Activated CD4-positive, alpha-beta T cell treated with anti-CD3 and anti-CD28 coated beads, Interleukin-2, amount 50 U/mL, for 1 hour (primary cell): ENCODE measurements at places on chromosomes 5 and 9.

- DNase-seq = no peak
Measured at GRCh38 chr5:97363577-97363976, 180.5 kb upstream of the RIOK2 start.

GRCh38 chr9:107569174-107569573, 79.6 kb upstream of the KLF4 start:
- no peak for DNase-seq

GRCh38 chr5:76074487-76075065, 8.6 kb upstream of the SV2C start:
- DNase-seq = peak; percentile 11

GRCh38 chr5:9392625-9393024, 153.2 kb downstream of the SEMA5A start:
- no peak for DNase-seq

- no peak for DNase-seq
Measured at GRCh38 chr5:15669826-15670225, 169.8 kb downstream of the FBXL7 start.

- DNase-seq = no peak
Measured at GRCh38 chr9:86279839-86280238, 2.5 kb downstream of the ISCA1 start.

GRCh38 chr5:62308439-62308838, 2.4 kb downstream of the KIF2A start:
- DNase-seq = no peak

GRCh38 chr5:71948206-71948605, 159.1 kb upstream of the MAP1B start:
- no peak for DNase-seq

DNA sequence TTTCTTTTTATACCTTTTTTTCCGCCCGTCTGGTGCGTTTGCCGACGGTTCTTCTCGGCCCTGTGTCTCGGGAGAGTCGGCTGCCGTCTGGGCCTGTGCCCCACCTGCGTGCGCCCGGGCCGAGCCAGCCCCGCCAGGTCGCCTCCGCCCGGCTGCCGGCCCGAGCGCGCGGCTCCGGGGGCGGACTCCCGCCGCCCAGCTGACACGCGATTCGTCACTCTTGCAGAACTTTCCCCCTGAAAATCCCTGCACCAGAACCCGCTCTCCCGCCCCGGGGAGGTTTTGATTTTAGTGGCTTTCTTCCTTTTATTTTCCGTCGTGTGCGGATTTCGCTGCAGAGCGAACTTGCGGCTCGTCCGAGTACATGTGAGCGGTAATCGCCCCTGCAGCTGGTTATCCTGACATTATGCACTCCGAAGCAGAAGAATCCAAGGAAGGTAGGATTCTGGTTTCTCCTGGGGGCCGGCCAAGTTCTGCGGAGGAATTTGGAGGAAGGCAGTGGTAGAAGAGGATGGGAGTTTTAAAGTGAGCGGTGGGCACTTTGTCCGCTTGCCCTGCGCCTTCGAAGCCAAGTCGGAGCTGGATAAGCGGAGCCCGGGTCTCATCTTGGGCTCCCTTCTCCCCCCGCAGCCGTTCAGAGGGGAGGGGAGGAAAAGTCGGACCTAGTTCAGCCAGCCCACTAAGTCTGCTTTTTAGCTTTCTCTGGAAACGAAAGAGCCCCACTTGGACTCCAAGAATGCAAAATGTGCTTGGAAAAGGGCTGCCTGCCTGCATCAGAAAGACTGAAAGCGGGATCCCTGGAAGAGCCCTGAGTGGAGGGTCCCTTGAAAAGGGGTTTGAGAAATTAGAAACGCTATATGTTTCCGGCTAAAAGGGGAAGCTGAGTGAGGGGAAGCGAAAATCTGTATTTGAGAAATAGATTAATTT, at the start of gene TNFAIP8:
Gene TNFAIP8 (plus strand): TSS at position 335 of the 927 bp plus-strand sequence. CDS start 72 bp downstream, at position 407.
- DNase-seq = peak; percentile 49

- no peak for DNase-seq
Measured at GRCh38 chr5:59332236-59332973, 561.1 kb downstream of the PDE4D start.
